Stimulated activated CD8-positive, alpha-beta memory T cell treated with anti-CD3 and anti-CD28 coated beads, Interleukin-15, amount 100 ng/mL, for 24 hours (primary cell): ENCODE measurements at places on chromosomes 3 and 15.

- DNase-seq, result no peak
Observed at GRCh38 chr15:58332676-58333400, 99.0 kb upstream of the LIPC start.

DNA sequence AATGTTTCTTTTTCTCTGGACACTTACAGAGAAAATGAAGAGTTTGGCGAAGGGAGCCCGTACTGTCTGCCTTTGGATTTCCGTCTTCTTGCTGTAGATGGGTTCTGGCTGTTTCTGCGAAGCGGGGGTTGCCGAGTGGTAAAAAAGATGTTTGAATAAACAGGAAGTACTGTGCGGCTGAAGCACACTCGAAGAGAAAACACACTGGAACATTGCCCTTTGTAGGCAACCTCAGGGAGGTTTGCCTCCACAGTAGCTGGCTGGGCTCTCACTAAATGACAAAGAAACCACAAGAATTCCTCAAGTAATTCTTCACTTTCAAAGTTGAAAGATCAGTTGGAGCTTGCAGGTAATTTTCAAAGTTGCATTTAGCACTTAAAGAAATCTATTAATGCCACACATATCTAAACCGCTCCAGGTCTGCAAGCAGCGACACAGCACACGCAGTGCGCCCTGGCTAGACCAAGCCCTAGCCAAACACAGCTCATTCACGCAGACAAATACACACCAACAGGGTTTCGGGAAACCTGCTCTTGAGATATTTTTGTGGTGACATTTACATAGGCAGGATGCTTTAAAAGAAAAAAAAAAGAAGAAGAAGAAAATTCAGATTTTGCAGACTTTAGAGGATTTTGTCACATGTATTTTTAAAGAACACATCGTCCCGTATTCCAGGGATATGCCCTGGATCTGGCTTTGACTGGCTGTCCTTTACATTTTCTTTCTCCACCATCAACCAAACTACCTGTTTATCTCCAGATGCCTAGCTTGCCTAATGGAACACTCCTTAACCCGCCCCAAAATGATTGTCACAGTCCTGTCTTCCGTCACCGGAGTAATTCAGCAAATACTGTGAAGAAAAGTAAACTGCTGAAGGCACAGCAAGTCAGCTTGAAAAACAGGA is 452.8 kb downstream of the FOXP1 start:
- DNase-seq, result peak; percentile 31

GRCh38 chr3:196868297-196868661 is 559 bp downstream of the SENP5 start:
- DNase-seq, result no peak

- no peak for DNase-seq
Observed at GRCh38 chr3:136631424-136631823, 120.8 kb downstream of the STAG1 start.

DNA sequence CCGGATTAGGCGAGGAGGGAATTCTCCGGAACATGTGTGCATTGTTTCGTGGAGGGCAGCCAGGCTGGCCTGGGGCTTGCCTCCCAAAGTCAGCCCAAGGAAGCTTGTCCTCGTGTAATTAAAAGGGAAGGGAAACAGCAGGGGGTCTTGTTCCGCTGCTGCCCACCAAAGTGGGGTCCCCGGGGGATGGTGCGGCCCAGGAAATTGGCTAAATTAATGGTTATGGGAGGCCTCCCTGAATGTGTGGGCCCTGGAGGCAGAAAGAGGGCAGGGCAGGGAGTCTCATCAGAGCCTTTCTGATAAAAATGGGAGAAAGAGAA is 118.1 kb downstream of the OPA1 start:
- DNase-seq, result no peak
